ENCODE measurements at places on chromosomes 11 and 22. TPM values are rescaled to one million over a fixed set of nuclear protein-coding genes. Genes with fewer than 3 reads are reported as not detected.

DNA sequence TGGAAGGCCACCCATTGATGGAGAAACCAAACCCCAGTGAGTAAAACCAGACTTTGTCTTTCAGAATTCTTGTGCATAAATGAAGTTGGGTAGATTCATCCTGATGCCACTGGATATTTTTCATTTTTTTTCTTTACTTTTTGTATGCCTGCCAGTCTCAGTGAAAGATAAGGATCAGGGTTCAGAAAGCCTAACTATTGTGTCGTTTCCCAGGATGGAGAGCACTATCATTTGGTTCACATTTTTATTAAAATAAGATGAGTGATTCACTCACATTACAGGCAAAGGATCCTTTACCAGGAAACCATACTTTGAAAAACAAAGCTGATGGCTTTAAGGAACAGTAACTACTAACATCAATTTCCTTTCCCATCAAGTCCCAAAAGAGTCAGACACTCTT, 52.0 kb downstream of the ARFGAP2 start:
- no peaks in the 10 kb centered on the region for H3K4me1 ChIP-seq
- H3K27me3 ChIP-seq, result no peaks in the 10 kb centered on the region
- no peak overlapping the region for H3K4me3 ChIP-seq
- no peaks in the 10 kb centered on the region for H3K36me3 ChIP-seq

- peak; percentile 56 for DNase-seq
- no peak overlapping the region for H3K4me3 ChIP-seq
- peaks cover 4% of the 10 kb centered on the region for H3K4me1 ChIP-seq
- H3K27me3 ChIP-seq, result no peaks in the 10 kb centered on the region
- H3K36me3 ChIP-seq, result no peaks in the 10 kb centered on the region
- H3K27ac ChIP-seq, result no peak overlapping the region
Observed at GRCh38 chr11:64060861-64061444, 25.2 kb downstream of the FLRT1 start.

The TEX54 gene
- not detected for total RNA-seq

- H3K4me3 ChIP-seq, result no peak overlapping the region
- H3K36me3 ChIP-seq, result no peaks in the 10 kb centered on the region
- no peak for DNase-seq
- no peaks in the 10 kb centered on the region for H3K4me1 ChIP-seq
- no peak overlapping the region for H3K27ac ChIP-seq
- H3K27me3 ChIP-seq, result no peaks in the 10 kb centered on the region
Observed at GRCh38 chr22:44941207-44941606, 68.6 kb downstream of the PHF21B start.

The GUCY1A2 gene
- 2.4 TPM for total RNA-seq

DNA sequence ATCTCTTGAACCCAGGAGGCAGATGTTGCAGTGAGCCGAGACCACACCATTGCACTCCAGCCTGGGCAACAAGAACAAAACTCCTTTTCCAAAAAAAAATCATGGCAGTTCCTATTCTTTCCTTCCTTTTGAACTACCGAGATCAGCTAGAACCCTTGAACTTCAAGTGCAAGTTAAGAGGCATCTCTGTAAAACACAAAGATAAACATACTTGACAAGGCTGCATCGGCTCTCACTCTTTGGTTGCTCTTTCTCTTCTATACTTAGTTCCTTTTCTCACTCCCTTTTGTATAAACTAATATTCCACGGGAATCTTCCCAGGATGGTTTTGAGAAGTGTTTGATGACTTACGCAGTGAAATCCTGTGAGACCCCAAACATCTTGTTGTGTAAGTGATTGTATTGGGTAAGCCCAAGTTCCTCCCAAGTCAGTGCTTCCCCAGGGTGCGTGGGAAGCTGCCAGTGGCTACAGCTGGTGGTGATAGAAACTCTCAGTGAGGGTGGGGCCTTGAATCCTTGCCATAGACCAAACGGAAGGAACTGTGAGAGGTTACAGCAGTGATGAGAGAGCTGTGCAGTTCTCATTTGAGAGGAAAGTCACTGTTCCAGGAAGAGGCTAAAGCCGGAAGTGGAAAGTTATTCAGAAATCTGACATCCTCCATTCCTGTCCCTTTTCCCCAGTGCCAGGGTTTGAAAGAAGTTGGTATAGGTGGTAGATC, 24.1 kb upstream of the CDC42EP2 start:
- no peak overlapping the region for H3K4me3 ChIP-seq
- H3K4me1 ChIP-seq, result peaks cover 61% of the 10 kb centered on the region
- peak overlapping the region; percentile 86 for H3K27ac ChIP-seq
- H3K27me3 ChIP-seq, result no peaks in the 10 kb centered on the region

DNA sequence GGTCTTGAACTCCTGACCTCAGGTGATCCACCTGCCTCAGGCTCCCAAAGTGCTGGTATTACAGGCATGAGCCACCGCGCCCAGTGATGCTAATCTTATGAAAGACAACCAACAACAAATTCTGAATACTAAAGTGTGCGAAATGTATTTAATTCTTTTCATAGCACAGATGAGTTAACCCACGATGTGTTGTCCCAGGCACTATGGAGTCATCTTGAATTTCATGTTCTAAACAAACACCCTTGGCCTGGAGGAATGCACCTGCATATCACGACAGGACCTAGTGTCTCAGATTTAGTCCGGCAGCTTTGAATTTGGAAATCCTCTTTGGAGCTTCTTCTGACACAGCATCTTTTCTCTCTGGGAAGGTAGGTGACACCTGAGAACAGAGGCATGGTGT, 16.2 kb upstream of the VPREB1 start:
- no peaks in the 10 kb centered on the region for H3K36me3 ChIP-seq
- H3K27me3 ChIP-seq, result no peaks in the 10 kb centered on the region
- H3K4me1 ChIP-seq, result no peaks in the 10 kb centered on the region
- DNase-seq, result no peak
